ENCODE measurements at places on chromosomes 12 and 14.

- no peak for DNase-seq
Observed at GRCh38 chr14:56400109-56400825, 179.3 kb upstream of the TMEM260 start.

DNA sequence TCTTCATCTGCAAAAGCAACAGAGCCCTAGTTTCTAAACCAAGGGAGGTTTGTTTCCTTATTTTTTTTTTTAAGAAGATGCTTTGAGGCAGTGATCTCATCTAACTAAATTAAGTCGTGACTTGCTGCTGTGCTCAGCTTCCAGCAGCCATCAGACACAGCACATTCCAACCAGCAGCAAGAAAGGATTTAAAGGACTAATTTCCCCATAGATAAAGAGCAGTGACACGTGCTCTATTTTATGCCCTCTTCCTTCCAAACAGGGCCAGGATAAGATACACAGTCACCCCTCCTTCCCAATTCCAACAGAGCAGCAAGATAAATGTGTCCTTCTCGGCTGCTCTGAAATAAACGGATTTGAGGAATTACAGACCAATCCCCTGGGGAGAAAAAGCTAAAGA, 81.7 kb downstream of the PRKAB1 start:
- DNase-seq: no peak

GRCh38 chr14:77436042-77436441, 12.7 kb upstream of the NOXRED1 start:
- no peak for DNase-seq

GRCh38 chr14:90305176-90305601, 26.6 kb downstream of the NRDE2 start:
- DNase-seq: no peak

GRCh38 chr12:131104463-131105350, 151.0 kb downstream of the ADGRD1 start:
- peak; percentile 88 for DNase-seq

GRCh38 chr14:68948686-68949600, 30.2 kb downstream of the ACTN1 start:
- no peak for DNase-seq

GRCh38 chr14:24052656-24053547, 1.1 kb downstream of the CARMIL3 start:
- no peak for DNase-seq
